Stimulated activated CD4-positive, alpha-beta T cell treated with anti-CD3 and anti-CD28 coated beads, Interleukin-1b, Interleukin-23, amount 100 ng/mL, for 24 hours (primary cell): ENCODE measurements at places on chromosomes 7 and 10.

DNA sequence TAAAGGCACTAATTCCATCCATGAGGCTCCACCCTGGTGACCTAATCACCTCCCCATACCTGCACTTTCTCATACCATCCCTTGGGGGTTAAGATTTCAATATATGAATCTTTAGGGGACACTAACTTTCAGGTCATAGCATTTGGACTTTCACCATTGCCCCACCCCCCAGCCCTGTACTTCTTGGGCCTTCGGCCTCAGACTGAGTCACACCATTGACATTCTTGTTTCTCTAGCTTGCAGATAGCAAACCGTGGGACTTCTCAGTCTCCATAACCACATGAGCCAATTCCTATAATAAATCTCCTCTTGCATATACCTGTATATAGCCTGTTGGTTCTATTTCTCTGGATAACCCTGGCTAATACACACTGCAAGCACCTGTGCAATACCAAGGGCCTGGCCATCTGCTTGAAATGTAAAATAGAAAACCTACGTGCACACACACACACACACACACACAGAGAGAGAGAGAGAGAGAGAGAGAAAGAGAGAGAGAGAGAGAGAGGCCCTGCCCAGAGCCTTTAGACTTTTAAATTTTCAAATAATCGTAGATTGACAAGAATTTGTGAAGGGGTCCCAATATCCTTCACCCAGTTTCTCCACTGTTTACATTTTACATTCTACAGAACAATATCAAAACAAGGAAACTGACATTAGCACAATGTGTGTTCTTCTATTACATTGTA lies 25.3 kb downstream of the ANXA8 start:
- no peak for DNase-seq

GRCh38 chr10:45470098-45471012 lies 96.3 kb downstream of the ALOX5 start:
- peak; percentile 12 for DNase-seq

- no peak for DNase-seq
Observed at GRCh38 chr10:50419756-50420155, 168.4 kb upstream of the ASAH2 start.

DNA sequence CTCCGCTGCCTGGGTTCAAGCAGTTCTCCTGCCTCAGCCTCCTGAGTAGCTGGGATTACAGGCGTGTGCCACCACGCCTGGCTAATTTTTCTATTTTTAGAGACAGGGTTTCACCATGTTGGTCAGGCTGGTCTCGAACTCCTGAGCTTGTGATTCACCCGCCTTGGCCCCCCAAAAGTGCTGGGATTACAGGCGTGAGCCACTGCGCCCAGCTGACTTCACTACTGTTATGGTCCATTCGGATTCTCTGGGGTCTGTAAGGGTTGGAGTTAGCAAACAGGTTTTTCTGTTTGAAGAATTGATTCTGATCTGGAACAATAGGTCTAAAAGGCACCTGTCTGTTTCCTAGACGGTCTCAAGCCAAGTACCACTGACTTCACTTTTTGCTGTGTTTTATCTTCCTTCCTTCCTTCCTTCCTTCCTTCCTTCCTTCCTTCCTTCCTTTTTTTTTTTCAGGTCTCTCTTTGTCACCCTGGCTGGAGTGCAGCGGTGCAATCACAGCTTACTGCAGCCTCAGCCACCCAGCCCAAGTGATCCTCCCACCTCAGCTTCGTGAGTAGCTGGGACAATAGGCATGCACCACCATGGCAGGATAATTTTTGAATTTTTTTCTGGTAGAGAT lies 192.2 kb downstream of the CAMK1D start:
- DNase-seq = no peak

DNA sequence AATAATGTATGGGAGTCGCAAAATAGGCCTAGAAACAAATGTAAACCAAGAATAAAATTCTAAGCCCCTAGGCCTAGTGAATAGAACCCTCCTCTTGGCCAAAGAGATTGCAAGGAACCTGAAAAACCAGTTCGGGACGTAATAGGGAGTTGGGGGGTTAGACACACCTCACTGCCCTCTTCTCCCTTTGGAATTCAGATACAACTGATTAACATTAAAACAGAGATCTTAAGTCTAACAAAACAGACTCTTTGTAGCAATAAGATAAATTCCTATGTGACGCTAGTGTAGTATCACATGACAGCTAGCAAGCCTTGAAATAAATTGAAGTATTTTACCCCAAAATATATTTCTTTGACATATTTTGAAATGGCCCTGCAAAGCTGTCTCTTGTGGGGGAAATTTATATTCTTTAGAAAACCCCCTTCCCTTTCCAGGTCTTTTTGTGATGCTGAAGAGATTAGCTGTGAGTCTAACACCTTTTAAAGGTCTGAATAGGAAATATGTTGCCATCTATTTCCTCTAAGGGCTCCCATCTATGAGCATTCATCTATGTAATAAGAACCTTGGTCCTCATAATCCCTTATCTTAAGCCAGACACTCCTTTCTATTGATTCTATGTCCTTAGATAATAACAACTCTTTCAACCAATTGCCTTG lies 623.4 kb upstream of the NRG3 start:
- DNase-seq = no peak

GRCh38 chr10:24751716-24752115 lies 28.0 kb upstream of the ARHGAP21 start:
- DNase-seq = no peak

DNA sequence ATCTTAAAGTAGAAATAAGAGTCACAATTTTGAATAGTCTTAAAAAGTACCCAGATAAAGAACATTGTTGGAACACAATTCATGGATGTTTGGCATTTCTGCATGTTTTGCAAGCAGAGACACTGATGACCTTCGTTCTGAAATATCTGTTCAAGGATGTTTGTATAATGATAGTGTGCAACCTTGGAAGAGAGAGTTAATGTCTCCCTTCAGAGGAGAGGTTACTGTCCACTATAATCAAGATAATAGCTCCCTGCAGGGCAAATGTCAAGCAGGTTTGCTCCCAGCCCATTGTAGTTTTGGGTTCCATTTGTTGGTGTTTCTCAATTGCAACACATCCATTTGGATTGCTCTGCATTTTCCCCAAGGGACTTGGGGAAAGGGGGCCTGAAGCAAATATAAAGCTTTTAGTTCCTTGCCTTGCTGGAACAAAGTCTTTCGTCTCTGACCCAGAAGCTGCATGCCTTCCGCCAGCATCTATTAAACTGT lies 45.2 kb downstream of the COL1A2 start:
- DNase-seq = no peak

GRCh38 chr10:97063271-97063982 lies 122.3 kb downstream of the SLIT1 start:
- DNase-seq = no peak

- no peak for DNase-seq
Observed at GRCh38 chr10:90837486-90837885, 20.4 kb downstream of the HTR7 start.

DNA sequence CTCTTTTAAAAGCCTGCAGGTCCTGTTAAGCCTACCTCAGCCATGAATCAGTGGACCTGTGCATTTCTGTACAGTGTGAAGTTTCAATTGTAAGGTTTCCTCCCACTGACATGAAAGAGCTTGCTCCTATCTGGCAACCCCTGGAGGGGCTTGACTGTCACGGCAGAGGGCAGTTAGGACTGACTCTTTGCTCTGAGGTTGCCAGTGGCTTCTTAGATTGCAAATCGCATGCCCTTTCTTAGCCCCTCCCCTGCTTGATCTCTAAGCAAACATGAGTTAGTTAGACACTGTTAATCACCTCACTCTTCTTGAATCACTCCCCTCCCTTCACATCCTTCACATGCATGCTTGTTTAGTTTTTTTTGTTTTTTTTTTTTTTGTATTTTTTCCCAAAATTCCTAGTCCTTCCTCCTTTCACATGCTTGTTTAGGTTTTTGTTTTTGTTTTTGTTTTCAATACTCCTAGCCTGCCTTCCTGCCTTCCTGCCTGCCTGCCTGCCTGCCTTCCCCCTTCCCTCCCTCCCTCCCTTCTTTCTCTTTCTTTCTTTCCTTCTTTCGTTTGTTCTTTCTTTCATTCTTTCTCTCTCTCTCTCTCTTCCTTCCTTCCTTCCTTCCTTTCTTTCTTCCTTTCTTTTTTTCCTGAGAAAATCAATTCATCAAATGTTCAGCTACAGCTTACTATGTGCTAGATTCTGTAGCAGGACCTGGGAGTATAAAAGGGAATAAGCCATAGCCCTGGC lies 6.0 kb upstream of the HIPK2 start:
- DNase-seq = no peak

GRCh38 chr10:7314170-7314569 lies 96.7 kb downstream of the SFMBT2 start:
- no peak for DNase-seq

GRCh38 chr10:523925-524324 lies 165.5 kb downstream of the DIP2C start:
- no peak for DNase-seq

- DNase-seq = no peak
Observed at GRCh38 chr10:13938950-13939349, 352.2 kb downstream of the PRPF18 start.
